BE2C (cell line): ENCODE measurements at places on chromosomes 5 and 9.

- no peak for DNase-seq
Observed at GRCh38 chr5:158756871-158757270, 342.8 kb downstream of the EBF1 start.

DNA sequence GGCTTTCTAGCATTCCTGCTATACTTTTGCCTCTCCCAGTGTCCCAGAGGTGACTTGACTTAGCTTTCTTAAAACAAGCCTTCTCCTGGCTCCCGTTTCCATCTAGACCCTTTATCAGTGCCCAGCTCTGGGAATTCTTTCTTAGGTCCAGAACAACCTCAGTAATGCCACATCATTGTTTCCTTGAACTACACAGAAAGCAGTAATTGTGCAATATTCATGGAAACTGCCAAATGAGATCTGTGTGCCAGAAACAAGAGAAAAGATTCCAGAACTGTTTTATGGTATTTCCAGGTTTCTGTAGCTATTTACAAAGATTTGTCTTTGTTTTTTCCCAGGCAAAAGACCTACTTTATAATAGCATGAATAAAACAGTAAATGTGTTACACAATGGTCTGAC is 391.3 kb downstream of the SLCO4C1 start:
- no peak for DNase-seq

GRCh38 chr5:31213705-31214121 is 20.2 kb downstream of the CDH6 start:
- DNase-seq, result no peak

DNA sequence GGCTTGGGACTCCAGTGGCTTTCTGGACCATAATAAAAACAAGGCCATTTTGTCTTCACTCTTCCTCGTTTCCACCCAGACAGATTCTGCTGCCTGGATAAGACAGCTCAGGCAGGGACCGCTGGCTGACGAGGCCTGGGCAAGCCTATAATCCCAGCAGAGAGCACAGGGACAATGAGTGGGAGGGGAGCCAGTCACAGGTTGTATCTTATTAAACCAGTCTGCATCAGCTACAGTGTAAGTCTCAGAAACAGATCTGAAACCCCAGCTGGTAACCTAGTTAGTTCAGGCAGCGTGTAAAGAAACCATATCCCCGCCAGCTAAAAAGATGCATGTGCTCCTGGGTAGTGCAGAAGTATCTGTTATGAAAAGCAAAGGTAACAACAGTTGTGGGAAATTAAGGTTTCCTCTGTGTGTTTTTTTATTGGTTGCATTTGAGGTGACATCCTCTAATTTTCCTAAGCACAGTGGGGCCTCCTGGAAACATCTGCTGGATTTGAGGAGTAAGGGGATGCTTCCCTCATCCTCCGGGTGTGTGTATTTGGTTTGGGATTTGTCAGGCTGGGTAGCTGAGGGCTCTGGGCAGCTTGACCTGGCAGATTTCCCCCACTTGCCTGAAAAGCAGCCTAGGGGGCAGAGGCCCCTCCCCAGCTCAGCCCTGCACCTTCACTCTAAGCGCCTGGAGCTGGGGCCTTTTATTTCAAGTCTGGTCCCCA is 15.2 kb upstream of the TAL2 start:
- peak; percentile 59 for DNase-seq

DNA sequence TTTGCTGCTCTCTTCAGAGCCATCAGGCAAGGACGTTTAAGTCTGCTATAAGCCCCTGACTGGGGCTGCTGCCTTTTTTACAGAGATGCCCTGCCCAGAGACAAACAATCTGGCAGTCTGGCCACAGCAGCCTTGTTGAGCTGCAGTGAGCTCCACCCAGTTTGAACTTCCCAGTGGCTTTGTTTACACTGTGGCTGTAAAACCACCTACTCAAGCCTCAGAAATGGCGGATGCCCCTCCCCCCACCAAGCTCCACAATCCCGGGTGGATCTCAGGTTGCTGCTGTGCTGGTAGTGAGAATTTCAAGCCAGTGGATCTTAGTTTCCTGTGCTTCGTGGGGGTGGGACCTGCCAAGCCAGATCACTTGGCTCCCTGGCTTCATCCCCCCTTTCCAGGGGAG is 59.7 kb upstream of the SNCAIP start:
- DNase-seq, result no peak

GRCh38 chr5:107808671-107809137 is 138.0 kb upstream of the EFNA5 start:
- DNase-seq, result peak; percentile 87
